ENCODE measurements at places on chromosomes 2 and 18. TPM values are rescaled to one million over a fixed set of nuclear protein-coding genes. Genes with fewer than 3 reads are reported as not detected.

GRCh38 chr2:96856776-96857666 is 795 bp downstream of the ANKRD39 start:
- DNase-seq = no peak

DNA sequence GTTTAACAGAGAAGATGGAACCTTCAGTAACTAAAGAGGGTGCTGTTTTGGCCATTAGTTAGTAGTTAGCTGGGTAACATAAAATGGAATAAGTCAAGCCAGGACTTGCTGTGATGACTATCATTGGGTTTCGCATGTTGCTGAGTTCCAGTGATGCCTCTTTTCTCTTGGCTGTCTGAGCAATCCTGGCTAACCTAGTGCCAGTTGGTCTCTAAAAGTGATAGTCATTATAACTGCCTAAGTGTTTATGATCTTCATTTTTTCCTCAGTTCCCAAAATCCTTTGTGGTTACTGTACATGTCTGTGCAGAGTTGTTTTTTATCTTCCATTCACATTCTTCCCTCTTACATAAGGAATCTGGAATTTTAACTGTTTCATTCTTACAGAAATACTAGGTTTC is 33.4 kb downstream of the WDR43 start:
- DNase-seq = no peak

EFHD1 gene
- total RNA-seq = 7.0 TPM

ACKR3 gene
- total RNA-seq = 24.6 TPM

- DNase-seq = no peak
Observed at GRCh38 chr18:77785415-77785975, 535.8 kb downstream of the GALR1 start.

- DNase-seq = no peak
Observed at GRCh38 chr18:34862561-34862960, 152.5 kb downstream of the DTNA start.

DNA sequence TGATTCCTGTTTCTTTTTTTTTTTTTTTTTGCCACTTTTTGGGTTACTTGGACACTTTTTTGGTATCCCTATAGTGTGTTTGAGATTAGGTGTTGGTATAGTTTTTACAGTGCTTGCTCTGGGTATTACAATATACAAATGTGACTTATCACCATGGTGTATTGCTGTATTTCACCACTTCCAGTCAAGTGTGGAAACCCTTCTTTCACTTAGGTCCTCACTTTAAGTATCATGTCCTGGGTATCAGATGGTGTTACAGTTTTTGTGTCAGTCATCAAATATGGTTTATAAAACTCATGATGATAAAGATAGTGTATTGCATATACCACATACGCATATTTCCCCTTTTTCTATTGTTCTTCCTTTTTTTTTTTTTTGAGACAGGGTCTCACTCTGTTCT is 1.8 kb downstream of the ATP9B start:
- DNase-seq = no peak
